Left lung (tissue), 14 donors: ENCODE measurements at places on chromosomes 1 and 21.

DNA sequence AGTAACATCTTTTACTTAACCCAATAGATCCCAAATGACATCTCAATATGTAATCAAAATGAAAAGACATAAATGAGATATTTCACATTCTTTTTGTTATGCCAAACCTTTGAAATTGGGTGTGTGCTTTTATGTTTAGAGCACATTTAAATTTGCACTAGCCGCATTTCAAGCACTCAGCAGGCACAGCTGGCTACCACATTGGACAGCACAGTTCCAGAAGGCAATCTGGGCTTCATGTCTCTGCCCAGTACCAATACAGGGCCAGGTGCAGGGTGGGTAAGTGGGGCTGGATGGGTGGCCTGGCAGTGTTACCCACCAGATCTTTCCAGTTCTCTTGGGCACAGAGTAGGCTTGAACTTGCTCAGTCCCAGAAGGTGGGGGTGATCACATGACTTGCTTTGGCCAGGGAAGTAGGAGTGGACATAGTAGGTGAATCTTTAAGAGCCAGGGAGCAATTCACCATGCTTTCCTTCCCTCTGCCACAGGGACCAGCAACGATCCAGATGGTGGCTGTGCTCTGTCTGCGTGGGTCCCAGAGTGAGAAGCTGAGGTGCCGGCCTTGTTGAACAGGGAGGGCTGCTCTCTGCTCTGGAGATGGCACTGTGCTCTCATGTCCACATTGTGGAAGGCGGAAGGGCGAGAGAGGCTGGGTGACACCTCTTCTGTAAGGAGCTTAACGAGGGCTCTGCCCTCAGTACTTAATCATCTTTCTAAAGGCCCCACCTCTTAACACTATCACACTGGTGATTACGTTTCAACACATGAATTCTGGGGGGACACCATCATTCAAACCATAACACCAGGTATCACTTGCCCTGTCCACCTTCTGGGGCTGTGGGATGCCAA is 261.4 kb downstream of the GRIK3 start:
- no peak for DNase-seq

DNA sequence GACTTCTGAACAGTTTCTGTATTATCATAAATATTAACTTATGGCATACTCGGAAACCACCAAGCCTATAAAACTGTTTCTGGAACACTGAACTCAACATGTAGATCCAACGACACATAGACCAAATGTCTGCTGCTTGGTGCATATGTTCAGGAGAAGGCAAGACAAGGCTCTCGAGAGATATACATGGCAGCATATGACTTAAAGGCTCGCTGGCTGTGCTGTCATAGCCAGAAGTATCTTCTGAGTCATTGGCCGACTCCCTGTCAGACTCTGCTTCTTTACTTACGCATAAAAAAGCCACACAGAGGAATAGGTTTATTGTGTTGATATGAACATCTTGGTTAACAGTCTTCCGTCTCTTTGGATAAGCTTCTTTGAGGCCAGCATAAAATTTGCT is 60.6 kb downstream of the LYST start:
- DNase-seq: no peak

- DNase-seq: no peak
These were observed 85.8 kb upstream of the CAMK1G start for GRCh38 chr1:209497729-209498128.

DNA sequence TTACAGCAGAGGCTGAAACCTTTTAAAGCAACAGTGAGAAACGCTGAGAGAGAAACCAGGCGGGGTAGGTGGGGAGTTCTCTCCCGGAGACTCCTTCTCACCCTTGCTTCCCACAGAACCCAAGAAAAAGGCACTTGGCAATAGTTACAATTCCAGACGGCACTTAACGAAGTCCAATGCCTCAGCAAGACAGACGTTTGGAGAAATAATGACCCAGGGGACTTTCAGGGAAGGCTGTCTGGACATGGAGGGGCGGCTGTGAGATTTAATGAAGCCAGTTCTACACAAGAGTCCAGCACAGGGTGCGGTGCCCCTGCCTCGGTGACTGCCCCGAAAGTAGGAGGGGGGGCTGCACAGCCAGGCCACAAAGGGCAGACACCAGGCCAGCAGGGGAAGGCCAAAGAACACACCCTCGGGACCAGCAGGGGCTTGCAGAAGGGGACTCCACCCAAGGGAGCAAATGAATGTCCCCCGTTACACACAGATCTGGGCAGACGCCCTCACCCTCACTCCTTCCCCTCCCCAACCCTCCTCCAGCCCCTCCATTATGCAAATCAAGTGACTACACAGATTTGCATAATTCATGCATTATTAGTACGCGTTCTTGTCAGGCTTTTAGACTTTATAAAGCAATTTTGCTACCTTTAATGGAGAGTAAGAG is 26.3 kb downstream of the KCNN3 start:
- no peak for DNase-seq

- DNase-seq: peak; percentile 22
These were observed 266.2 kb downstream of the NPHP4 start for GRCh38 chr1:5725855-5726585.

DNA sequence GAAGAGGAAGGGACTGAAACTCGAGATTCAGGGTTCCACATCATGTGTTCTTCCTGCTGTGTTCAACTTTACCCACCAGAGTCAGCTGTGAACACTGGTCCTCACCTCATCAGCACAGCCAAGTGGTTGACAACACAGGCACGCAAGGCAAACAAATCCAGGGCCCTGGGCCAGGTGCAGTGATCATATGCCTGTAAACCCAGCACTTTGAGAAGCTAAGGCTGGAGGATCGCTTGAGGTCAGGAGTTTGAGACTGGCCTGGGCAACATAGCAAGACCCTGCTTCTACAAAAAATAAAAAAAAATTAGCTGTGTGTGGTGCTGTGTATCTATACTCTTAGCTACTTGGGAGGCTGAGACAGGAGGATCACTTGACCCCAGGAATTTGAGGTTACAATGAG is 8.4 kb upstream of the XKR8 start:
- no peak for DNase-seq

DNA sequence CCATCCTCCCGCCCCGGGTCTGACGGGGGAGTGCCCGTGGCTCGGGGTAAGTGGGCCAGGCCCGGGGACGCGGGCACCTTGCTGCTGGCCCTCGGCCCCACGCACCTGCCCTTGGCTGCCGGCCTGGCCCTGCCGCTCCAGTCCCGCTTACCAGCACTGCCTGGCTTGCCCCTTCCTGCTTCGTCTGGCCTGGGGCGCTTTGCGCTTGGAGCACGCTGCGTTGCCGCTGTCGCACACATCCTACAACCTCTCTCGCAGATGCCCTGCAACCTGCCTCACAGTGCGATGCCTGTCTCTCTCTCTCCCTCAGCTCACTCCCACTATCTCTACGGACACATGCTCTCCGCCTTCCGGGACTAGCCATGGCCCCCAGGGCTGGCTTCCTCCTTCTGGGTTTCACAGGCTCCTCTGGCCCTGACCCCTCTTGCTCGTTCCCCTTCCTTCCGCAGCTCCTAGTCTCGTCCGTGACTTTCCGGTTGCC is 9.7 kb downstream of the MYOG start:
- no peak for DNase-seq

DNA sequence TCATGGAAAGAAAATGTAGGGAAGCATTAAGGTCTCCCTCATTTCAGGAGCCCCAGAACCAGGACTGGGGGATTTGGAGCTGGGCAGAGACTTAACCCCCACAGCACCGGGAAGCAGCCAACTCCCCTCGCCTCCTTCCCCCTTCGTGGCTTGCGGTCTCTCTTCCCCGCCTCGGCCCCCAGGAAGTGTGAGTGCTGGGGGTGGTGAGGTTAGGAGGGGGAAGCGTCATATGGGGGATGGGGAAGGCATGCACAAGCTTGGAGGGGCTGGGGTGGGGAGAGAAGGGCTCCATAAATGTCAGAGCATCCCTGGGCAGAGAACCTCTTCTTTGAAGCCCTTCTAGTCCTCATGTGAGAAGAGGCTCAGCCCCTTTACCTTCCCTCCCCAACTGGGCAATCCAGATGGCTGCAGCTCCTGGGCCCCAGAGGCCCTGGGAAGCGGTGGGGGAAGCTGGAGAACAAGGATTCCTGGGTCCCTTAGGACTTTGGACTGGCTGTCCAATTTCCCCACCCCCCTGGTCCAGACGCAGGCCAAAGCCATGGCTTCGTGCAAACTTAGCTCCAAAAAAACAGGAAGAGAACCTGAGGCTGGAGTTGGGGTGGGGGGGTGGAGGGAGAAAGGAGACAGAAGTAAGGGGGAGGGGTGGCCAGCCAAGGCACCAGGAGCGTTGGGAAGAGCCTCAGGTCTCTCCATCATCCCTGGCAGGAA is 7.8 kb downstream of the ZBTB7B start:
- DNase-seq: no peak

- no peak for DNase-seq
These were observed 6.5 kb downstream of the AIRE start for GRCh38 chr21:44291936-44292811.

GRCh38 chr1:86582161-86582560 is 35.3 kb downstream of the CLCA4 start:
- no peak for DNase-seq

- DNase-seq: no peak
These were observed 26.0 kb downstream of the FAAP20 start for GRCh38 chr1:2168535-2168934.
